Suppressor macrophage (primary cell): ENCODE measurements at places on chromosomes 12 and 14.
A peak's percentile ranks its signal among the peaks of the same experiment; 100 is the strongest.

DNA sequence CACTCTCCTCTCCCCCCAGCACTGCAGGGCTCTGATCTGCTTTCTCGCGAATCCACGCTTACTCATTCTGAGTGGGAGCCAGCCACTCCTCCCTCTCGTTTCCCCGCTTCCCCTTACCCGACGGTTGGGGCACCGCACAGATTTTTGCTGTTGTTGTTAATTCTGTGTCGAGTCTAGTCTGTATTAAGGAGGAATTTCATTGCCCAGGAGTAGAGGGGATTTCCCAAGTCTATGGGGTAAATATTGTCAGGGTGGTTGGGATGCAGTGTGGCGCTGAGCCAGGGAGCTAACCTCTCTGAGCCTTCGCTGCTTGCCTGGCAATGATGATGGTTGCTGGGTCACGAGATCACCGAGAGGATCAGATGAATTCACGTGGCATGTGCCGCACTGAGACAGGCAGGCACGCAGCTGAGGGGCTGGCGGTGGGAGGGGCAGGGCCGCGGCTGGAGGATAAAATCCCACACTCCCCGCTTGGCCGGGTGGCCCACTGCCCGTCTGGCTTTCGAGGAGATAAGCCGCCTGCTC, 18.5 kb downstream of the NCOR2 start:
- peak; percentile 87 for DNase-seq

DNA sequence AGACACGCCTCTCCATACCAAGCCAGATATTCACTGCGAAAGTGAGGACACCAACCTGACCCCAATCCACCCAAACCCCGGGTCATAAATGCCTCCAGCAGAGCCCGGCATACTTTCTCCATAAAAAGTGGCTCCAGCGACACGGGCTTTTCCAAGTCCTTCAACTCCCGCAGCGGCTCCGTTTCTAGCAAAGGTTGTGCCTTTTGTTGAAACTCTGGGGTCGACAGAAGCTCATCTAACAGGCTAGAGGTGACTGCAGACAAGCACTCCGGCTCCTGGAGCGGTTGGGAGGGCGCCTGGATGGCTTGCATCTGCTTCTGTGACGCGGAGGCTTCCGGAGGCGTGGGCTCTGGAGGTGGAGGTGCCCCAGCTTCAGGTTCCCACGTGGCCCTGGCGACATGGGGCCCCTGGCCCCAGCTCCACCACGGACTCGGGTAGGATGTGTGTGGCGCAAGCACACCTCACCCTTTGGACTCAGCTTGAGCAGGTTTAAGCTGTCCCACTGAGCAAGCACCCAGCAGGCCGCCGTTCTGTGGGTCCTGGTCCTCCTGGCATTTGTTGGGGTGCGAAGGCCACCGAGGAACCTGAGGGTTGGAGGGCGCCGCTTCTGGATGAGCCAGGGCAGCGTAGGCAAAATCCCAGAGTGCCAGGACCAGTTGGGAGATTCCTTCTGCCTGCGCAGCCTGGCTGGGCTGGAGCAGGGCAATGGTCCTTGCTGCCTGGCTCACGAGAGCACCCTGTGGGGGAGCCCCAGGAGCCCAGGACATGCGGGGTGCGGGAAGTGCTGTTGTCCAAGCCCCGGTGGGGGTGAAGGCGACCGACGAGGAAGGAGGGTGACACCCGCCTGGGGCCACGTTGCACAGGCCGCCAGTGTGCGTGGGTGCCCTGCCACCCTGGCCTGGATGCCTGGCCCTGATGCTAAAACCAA, 186.3 kb downstream of the ALG10 start:
- DNase-seq = no peak

DNA sequence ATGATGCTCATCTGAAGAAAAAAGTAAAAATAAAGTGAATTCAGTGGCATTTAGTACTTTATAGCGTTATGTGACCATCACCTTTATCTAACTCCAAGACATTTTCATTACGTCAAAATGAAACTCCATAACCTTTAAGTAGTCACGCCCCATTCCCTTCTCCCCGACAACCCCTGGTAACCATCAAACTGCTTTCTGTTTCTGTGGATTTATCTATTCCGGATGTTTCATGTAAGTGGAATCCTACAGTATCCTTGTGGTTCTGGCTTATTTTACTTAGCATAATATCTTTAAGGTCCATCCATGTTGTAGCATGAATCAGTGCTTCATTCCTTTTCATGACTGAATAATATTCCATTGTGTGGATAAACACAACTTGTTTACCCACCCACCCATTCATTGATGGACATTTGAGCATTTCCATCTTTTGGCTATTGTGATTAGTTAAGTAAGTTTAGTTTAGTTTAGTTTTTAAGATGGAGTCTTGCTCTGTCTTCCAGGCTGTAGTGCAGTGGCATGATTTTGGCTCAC, 18.5 kb upstream of the MAP1LC3B2 start:
- DNase-seq = no peak

DNA sequence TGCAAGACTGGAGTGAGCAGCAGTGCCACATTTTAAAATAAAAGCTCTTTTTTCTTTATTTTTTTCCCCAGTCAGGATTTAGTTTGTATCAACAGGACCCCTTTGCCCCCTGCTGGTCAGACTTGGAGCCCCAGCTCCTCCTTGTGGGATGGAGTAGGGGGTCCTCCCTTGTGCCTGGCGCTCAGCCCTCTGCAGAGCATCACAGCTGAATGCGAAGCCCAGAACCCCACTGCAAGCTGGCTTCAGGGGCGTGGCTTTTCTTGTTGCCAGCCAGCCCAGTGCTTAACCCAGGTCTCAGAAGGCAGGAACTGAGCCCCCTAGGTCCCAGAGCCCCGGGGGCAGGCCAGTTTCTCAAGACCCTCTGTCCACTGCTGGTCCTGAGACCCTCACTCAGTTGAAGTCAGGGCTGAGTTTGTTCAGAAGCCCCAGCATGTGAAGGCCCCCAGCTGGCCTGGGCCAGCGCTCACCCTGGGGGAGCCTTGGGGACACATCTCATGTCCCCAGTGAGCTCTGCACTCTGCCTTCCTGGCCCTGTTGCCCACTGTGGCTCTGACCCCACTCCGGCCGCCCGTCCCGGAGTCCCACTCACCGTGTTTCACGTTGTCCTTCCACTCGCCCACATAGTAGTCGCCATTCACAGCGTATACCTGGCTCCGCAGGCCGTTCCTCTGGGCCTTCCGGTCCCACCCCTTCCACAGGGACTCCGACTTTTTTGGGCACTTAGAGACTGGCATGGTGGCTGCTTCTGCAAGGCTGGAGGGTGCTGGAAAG, 519 bp downstream of the MORN3 start:
- peak; percentile 21 for DNase-seq

DNA sequence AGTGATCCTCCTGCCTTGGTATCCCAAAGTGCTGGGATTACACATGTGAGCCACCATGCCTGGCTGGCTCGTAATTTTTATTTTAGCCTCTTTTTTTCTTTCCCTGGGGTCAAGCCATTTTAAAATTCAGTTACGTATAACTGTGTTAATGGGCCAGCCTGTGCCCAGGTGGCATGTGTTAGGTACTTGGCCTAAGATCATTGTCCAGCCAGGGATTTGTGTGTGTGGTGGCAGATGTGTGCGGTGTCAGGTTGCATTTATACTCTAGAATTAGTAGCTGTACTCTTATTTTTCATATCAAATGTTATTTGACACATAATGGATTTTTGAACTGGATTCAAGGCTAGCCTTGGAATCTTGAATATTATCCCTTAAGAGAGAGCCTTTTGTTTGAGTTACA, 69.3 kb downstream of the FBXO34 start:
- DNase-seq = no peak

- DNase-seq = peak; percentile 65
These were observed 751 bp downstream of the GDF11 start for GRCh38 chr12:55743406-55744339.

- DNase-seq = no peak
These were observed 145.4 kb downstream of the TPH2 start for GRCh38 chr12:72084061-72084460.

GRCh38 chr12:103334466-103334865, 161.3 kb downstream of the C12orf42 start:
- no peak for DNase-seq

- DNase-seq = no peak
These were observed 26.8 kb downstream of the CCNK start for GRCh38 chr14:99507860-99508640.

GRCh38 chr12:116759783-116760621, 21.9 kb downstream of the RNFT2 start:
- peak; percentile 6 for DNase-seq

DNA sequence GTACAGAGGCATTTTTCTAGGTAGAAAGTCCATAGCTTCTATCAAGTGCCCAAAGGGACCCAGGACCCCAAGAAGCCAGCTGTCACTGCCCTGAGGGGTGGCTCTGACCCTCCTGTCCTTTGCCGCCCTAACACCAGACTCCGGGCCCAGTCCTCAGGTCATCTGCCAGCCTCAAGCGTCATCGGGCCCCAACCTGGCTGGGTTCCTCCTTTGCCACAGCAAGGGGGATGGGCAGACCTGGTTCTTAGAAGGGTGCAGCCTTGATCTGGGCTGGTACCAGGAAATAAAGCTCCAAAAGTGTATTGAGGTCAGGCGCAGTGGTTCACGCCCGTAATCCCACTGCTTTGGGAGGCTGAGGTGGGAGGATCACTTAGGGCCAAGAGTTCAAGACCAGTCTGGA, 27.1 kb upstream of the FAM222A start:
- DNase-seq = no peak

- no peak for DNase-seq
These were observed 113.3 kb upstream of the ATP2B1 start for GRCh38 chr12:89821896-89822295.

GRCh38 chr12:1935242-1935641, 16.8 kb upstream of the CACNA2D4 start:
- no peak for DNase-seq

DNA sequence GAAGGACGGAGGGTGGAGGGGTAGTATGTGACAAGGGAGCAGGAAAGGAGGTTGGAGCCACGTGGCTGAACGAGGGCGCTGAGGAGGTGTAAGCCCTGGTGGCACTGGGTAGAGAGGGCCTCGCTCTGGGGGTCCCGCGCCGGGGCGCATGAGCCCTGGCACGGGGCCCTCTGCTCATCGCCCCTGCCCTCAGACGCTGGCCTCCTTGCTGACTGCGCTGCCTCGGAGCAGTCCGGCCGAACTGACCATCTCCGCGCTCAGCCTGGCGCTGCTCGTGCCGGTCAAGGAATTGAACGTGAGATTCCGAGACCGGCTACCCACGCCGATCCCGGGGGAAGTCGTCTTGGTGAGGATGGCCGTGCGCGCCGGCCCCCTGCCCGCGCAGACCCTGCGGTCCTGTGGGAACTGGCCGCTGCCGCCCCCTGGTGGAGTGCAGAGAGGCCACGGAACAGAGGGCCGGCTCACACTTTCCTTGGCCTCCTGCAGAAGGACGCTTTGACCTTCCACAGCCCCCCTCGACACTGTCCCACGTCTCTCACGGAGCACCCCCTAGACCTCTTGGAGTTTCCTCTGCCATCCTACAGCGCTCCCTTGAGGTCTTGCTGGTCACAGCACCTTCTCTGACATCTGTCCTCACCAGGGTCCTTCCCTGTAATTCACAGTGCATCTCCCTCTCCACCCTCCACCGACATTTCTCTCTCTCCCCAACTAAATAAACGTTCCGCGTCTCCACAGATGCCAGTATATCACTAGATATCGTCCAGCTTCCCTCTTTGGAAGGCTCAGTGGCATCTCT, 10.5 kb downstream of the ARHGEF25 start:
- DNase-seq = peak; percentile 71

DNA sequence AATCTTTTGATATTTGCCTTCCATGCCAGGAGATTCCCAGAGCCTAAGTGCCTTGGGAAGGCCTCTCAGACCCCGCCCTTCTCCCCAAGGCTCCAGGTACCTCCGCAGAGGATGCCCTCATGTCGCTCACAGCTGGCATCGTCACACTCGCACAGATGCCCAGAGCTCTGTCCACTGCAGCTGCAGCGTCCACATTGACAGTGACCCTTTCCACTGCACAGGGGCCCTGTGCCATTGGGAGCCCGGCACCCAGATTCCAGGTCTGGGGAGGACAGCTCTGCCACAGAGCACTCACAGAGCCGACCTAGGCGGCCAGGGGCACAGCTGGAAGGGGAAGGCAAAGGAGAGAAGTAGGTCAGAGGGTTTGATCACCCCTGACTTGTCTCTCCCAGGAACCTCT, 12.3 kb upstream of the CSAD start:
- DNase-seq = no peak

GRCh38 chr12:6231359-6232268, 31.4 kb downstream of the CD9 start:
- no peak for DNase-seq

GRCh38 chr12:26557326-26557725, 275.7 kb downstream of the ITPR2 start:
- DNase-seq = no peak

- no peak for DNase-seq
These were observed 53.6 kb upstream of the EIF5 start for GRCh38 chr14:103280278-103280928.

GRCh38 chr12:26402648-26403047, 207.3 kb downstream of the SSPN start:
- DNase-seq = no peak

DNA sequence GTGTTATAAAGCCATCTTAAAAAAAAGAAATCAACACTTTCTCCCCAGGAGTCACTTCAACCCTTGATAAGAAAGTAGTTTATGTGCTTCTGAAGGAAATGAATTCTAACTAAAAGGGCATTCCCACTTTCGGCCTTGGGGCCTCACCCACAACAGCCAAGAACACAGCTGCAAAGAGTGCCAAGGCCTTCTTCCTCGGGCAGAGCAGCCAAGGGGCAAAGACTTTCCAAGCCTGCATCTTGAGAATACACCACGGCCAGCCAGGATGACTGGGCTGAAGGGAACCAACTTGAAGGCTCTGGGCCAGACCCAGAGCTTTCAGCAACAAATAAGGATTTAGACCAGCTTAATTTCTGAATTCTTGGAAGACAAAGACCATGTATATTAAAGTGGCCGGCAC, 60.4 kb upstream of the FOXN3 start:
- no peak for DNase-seq

DNA sequence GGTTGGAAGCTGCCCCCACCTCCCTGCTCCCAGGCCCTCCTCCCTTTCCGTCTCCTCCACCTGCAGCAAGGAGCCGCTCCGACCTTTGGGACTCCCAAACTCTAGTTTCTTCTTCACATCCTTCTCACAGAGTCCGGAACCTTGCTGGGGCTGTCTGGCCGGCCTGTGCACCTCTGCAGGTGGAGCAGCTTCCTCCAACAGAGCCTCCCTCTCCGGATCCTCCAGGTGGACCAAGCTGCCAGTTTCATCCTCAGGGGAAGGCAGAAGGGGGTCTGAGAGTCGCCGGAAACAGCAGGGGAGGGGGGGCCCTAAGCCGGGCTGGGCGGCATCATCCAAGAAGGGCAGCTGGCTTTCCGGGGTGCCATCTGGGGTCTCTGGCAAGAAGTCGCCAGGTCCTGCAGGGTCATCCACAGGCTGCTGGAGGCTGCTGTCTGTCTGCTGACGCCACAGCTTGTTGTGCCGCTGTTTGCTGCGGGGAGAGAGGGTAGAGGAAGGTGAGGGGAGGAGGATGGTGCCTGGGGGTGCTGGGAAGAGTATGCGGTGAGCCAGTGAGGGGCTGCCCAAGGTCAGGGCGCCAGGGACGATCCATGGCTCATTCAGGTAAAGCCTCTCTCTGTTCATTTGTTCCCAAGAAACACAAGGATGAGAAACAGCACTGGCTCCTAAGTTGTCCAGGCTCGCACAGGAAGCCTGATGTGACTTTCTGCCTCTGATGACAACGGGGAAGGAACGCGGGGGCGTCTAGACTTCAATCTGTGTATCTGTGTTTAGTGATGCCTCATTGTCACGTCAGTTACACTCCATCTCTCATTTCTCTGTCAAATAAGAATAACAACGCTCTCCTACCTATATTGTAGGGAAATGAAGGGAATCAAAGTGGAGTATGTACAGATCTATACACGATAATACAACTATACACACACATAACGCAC, 61.3 kb upstream of the CORO1C start:
- no peak for DNase-seq
